ENCODE measurements at places on chromosomes 11 and 22.

GRCh38 chr11:107307991-107308390 is 149.6 kb downstream of the CWF19L2 start:
- DNase-seq: no peak

- DNase-seq: no peak
These were observed 107.7 kb downstream of the ELP4 start for GRCh38 chr11:31617246-31617645.

- no peak for DNase-seq
These were observed 592.0 kb downstream of the BRD1 start for GRCh38 chr22:49235463-49236300.

GRCh38 chr11:72721689-72722049 is 30.5 kb downstream of the ARAP1 start:
- DNase-seq: no peak

DNA sequence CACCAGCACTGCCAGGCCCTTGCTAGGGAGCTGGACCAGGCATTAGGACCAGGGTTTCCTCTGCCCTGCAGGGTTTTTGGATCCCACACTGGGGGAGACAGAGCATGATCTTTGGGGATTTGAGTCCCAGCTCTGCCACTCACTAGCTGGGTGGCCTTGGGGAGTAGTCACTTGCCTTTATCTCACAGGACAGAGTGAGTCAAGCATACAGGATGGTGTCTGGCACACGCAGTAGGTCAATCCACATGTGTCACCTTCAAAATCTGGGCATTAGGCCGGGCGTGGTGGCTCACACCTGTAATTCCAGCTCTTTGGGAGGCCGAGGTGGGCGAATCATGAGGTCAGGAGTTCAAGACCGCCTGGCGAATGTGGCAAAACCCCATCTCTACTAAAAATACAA is 2.7 kb downstream of the NEFH start:
- DNase-seq: no peak

- no peak for DNase-seq
These were observed 1144.3 kb downstream of the LRRC4C start for GRCh38 chr11:40315122-40315521.

DNA sequence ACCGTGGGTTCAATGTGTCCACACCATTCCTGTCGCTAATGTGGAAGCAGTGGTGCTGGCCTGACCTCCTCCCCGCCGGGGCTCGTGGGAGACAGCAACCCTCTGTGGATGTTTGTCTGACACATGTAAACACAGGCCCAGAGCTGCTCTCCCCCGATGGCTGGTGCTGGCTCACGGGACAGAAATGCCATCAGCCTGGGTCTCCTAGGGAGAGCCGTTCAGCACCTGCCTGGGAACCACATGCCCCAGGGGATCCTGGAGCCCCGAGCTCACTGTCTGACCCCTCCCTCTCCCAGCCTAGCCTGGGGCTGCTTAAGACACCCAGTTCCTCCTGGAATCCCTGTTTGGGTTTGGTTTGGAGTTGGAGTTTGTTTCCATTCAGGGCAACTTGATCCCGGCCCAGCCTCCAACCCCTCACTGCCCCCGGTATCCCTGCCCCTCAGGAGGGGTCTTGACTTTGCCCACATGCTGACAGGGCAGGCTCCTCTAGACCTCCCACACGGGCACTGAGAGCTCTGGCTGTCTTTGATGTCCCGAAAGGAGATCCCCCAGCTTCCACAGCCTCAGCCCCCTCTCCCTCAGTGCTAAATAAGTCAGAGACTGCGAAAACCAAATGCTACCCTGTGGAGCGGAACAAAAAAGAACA is 50.9 kb upstream of the WNT11 start:
- DNase-seq: no peak

GRCh38 chr11:73240190-73240781 is 22.2 kb downstream of the P2RY2 start:
- peak; percentile 59 for DNase-seq

- DNase-seq: no peak
These were observed 109.2 kb downstream of the DSCAML1 start for GRCh38 chr11:117687776-117688175.

- DNase-seq: peak; percentile 16
These were observed 29.9 kb downstream of the CWF19L2 start for GRCh38 chr11:107427569-107428180.

DNA sequence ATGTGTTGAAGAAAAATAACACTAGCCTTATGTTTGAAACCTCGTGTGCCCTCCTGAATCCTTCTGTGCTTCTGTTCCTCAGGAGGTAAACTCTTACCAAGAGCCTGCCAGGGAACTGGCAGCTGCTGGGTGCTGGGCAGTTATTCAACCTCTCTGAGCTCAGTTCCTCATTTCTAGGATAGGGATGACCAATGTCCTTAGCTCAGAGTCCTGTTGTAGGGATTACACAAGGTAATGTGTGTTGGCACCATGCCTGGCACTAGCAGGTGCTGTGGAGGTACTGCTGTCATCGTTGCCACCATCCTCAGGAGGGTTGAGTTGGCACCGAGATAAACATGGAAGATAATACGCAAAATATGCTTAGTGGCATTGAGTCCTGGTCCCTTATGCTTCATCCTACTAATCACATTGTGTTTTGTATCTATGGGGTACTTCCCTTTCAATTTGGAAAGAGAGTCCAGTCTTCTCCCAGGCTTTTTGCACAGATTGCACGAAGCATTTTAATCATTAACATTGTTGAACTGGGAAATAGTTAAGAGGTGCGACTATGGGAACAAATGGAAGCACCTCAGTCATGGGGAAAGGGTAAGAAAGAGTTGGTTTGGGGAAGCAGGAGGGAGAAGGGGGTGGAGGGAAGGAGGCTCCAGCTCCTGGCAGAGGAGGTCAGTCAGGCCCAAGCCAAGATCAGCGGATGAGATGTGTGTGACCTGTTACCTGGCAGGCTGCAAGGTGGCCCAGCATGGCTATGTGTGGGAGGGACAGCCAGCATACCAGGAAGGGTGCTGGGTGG is 56.7 kb downstream of the CABIN1 start:
- DNase-seq: no peak
